ENCODE measurements at places on chromosomes 2 and 18.

GRCh38 chr2:12883906-12884305, 167.2 kb downstream of the TRIB2 start:
- DNase-seq = no peak

- DNase-seq = no peak
These were observed 15.4 kb upstream of the RMC1 start for GRCh38 chr18:23487738-23488570.

GRCh38 chr2:38652431-38653273, 13.3 kb upstream of the GALM start:
- DNase-seq = no peak

DNA sequence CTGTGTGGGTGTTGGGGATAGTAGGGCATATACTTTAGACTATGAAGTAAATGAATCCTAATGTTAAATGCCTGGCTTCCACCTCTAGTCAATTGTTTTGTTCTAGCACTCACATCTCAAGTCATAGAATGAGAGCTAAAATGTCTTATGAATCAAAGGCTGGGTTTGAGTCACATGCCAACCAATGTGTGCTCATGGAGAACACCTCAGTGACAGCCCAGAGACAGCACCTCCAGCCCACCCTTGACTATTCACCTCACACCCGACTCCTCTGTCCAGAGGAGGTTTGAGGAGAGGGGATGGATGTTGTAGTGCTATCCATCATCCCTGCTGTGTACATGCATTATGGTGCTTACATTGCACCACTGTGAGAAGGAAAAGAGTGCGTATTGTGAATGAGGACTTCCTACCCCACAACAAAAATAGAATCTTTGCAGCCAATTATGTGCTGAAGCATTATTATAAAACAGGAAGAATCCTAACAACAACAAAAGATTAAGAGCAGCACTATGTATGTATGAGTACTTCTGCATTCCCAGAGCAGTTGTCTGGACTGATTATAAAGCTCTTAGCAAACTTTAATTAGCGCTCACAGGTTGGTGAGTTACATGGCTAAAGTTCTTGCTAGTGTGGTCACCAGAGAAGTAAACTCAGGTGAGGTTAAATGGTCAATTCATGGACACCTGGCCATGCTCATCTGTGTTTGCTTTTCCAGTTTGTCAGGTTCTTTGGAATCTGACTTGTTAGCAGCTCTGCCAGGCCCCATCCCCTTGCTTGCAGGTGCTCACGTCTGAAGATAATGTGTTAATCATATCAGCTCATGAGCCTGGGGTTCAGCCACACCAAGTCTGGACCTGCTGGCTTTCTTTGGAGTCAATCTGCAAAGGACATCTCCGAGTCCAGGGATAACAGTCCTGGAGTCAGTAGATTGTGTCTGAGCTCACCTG, 55.3 kb upstream of the NABP1 start:
- DNase-seq = no peak

DNA sequence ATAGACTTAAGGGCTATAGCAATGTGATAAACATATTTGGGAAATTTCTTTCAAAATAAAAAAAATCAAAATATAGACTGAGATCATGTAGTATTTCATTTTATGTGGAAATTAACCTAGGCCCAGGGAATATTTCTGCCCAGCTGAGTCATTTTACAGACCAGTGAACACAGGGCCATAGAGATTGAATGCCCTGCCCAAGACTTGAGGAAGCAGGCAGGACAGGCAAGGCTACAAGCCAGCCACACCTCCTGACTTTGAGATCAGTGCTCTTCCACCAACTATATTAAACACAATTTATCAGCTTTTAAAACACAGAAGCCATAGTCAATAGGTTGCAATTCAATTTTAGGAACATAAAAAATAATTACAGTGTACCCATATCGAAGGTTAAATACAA, 12.9 kb downstream of the CCDC148 start:
- no peak for DNase-seq

DNA sequence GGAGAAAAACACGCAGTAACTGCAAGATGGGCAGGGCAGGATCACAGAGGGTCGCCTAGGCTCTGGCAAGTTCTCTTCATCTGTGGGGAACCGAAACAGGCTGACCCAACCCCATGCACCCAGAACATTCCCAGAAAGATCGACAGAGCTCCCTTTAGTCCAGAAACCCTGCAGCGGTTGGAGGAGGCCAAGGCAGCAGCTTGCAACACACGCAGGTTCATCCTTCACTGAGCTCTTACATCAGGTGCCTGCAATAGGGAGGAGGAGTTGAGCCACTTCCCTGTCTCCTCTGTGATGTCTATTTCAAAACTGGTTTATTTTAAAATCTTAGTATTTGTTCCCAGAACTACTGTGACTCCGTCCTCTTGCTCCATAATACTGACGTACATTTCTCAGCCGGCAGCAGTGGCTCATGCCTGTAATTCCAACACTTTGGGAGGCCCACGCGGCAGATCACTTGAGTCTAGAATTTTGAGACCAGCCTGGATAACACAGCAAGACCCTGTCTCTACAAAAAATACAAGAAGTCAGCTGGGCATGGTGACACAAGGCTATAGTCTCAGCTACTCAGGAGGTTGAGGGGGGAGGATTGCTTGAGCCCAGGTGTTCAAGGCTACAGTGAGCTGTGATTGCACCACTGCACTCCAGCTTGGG, 11.5 kb upstream of the SLC11A1 start:
- no peak for DNase-seq

DNA sequence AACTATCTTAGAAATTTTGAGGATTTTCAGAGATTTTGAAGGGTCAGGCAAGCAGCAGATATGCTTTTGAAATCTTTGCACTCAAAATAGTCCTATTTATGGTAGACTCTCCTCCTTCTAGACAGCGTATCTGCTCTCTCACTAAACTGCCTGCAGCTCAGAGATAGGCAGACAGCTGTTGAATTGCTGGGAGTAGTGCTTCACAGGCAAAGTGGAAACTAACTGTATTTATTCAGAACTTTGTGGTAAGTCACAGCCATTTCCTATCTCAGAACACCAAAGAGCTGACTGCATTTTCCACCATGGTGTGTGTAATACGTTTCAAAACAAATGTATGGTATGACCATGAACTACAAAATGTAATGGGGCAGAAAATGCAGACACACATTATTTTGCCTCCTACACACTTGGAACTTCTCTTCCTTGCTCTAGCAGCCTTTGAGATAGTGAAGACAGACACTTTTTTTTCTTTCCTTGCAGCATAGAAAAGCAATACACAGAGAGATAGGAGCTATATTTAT, 352.4 kb downstream of the LRP1B start:
- no peak for DNase-seq

- DNase-seq = no peak
These were observed 1.2 kb downstream of the GPD2 start for GRCh38 chr2:156437272-156437930.

DNA sequence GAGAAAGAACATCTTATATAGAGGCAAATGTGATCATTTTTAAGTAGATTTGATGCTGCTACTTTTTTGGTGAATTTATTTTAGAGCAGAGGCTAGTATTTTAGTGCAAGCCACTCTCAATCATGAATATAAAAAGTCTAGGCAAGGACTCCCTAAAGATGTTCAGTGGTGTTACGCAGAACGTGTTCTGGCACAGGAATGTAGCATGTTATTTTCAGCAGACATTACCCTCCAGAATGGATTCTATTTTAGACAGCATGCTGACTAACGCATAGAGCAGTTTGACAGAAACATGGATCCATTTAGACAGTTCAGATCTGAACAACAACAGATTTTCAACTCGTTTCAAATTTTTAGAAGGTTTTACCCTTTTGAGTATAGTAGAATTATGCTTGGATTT, 54.1 kb downstream of the DSC3 start:
- no peak for DNase-seq

GRCh38 chr2:86468162-86469033, 27.2 kb downstream of the KDM3A start:
- DNase-seq = no peak

DNA sequence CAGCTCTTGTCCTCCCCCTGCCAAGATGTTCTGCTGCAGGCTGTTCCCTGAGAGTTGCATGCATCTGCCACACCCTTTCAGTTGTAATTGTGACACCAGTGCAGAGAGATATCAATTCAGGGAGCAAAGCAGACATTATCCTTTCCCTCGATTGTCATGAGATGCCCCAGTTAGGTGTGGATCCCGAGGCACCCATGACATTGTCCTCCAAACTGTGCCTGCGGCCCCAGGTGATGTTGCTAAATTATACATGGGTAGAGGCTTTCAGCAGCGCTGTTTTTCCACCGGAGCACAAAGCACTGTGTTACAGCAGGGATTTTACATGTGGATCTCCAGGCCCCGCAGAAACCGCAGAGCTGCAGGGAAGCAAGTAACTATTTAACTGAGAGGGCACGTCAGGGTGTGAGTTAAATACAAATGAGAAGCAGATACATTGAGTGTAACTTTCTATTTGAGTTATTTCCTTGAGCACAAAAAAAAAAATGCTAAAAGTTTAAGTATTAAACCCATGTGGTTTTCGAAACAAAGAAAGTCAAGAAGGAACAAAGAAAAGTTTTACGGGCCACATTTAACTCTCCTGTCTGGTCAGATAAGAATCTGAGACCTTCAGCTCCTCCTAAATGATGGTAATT, 90.3 kb upstream of the BCL2L11 start:
- DNase-seq = no peak

DNA sequence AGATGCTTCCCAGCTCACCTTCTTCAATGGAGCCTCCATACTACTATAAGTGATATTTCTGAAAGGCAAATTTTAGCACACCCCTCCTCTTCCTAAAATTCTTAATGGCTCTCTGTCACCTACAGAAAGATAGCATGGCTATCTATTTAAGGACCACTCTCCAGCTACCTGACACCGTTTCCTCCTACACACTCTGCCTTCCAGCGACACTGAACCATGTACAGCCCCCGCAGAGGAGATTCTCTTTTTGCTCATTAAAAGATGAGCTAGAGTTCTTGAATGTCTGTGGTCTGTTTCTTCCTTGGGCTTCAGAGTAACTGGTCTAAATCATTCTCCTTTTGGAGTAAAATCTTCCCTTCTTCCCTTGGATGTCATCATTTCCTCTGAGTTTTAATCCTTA, 38.4 kb upstream of the GAREM1 start:
- DNase-seq = peak; percentile 17

GRCh38 chr2:187689372-187689771, 135.1 kb upstream of the TFPI start:
- no peak for DNase-seq

GRCh38 chr18:48623468-48624235, 84.8 kb downstream of the CTIF start:
- DNase-seq = no peak

All from renal cortex interstitium (tissue), 15 donors.